Ascending aorta (tissue), 2 donors: ENCODE measurements at places on chromosomes 1 and 21.
A peak's percentile ranks its signal among the peaks of the same experiment; 100 is the strongest.

- no peak overlapping the region for H3K4me3 ChIP-seq
- H3K36me3 ChIP-seq = no peaks in the 10 kb centered on the region
- H3K27me3 ChIP-seq = no peaks in the 10 kb centered on the region
These were observed 7.4 kb upstream of the IRF2BP2 start for GRCh38 chr1:234617131-234617985.

- DNase-seq = no peak
- no peaks in the 10 kb centered on the region for H3K4me1 ChIP-seq
- no peak overlapping the region for H3K27ac ChIP-seq
- no peak overlapping the region for H3K4me3 ChIP-seq
These were observed 9.2 kb upstream of the TRNP1 start for GRCh38 chr1:26984291-26984690.

DNA sequence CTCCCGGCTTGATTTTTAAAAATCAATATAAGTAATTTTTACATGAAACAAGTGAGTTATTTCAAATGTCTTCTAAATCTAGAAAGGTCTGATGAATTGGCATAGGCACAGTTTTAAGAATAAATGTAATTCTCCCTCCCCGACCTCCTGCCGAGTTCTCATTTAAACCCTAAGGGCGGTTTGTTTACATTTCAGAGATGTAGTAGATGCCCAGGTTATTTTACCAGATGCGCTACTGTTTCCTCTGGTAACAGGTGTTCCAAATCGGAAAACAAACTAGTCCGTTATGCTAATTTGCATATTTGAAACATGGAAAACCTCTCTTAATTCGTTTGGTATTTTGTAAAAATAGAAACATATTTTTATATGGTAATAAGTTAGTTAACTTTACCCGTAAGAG, 53.8 kb upstream of the CFAP126 start:
- H3K36me3 ChIP-seq = no peaks in the 10 kb centered on the region
- H3K27ac ChIP-seq = no peak overlapping the region
- no peaks in the 10 kb centered on the region for H3K27me3 ChIP-seq
- H3K4me1 ChIP-seq = no peaks in the 10 kb centered on the region

GRCh38 chr1:23422941-23423340, 1.6 kb downstream of the TCEA3 start:
- H3K36me3 ChIP-seq = no peaks in the 10 kb centered on the region
- DNase-seq = no peak
- peak overlapping the region; percentile 91 for H3K4me3 ChIP-seq
- H3K27ac ChIP-seq = peak overlapping the region; percentile 86

GRCh38 chr1:151211972-151212705, 13.8 kb downstream of the PIP5K1A start:
- no peak overlapping the region for H3K4me3 ChIP-seq
- peaks cover 28% of the 10 kb centered on the region for H3K36me3 ChIP-seq
- H3K27me3 ChIP-seq = no peaks in the 10 kb centered on the region
- H3K27ac ChIP-seq = no peak overlapping the region
- peaks cover 12% of the 10 kb centered on the region for H3K4me1 ChIP-seq
- DNase-seq = no peak

- no peaks in the 10 kb centered on the region for H3K27me3 ChIP-seq
- DNase-seq = no peak
- no peak overlapping the region for H3K27ac ChIP-seq
- no peak overlapping the region for H3K4me3 ChIP-seq
- H3K4me1 ChIP-seq = no peaks in the 10 kb centered on the region
These were observed 564.2 kb upstream of the ZRANB2 start for GRCh38 chr1:71645015-71645414.

DNA sequence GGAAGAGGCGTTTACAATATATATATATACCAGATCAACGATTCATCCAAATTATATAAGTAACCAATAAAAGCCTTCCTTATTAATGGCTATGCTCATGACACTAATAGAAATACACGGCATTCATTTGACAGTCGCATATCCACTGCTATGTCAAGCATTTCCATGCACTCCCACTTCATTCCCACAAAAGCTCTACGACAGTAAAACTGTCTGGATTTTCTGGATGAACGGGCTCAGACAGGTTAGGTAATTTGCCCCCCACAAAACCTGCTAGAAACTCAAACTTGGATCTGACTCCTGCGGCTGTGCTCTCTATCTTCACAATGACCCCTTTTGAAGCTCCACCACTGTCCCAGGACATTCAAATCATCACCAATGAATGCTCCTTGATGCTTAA, 11.4 kb downstream of the DNAJC11 start:
- no peak overlapping the region for H3K4me3 ChIP-seq
- DNase-seq = no peak
- no peaks in the 10 kb centered on the region for H3K4me1 ChIP-seq
- H3K27me3 ChIP-seq = no peaks in the 10 kb centered on the region
- H3K27ac ChIP-seq = no peak overlapping the region

GRCh38 chr1:92739669-92740524, 45.0 kb downstream of the EVI5 start:
- no peak for DNase-seq
- peaks cover 4% of the 10 kb centered on the region for H3K36me3 ChIP-seq
- H3K4me1 ChIP-seq = no peaks in the 10 kb centered on the region

DNA sequence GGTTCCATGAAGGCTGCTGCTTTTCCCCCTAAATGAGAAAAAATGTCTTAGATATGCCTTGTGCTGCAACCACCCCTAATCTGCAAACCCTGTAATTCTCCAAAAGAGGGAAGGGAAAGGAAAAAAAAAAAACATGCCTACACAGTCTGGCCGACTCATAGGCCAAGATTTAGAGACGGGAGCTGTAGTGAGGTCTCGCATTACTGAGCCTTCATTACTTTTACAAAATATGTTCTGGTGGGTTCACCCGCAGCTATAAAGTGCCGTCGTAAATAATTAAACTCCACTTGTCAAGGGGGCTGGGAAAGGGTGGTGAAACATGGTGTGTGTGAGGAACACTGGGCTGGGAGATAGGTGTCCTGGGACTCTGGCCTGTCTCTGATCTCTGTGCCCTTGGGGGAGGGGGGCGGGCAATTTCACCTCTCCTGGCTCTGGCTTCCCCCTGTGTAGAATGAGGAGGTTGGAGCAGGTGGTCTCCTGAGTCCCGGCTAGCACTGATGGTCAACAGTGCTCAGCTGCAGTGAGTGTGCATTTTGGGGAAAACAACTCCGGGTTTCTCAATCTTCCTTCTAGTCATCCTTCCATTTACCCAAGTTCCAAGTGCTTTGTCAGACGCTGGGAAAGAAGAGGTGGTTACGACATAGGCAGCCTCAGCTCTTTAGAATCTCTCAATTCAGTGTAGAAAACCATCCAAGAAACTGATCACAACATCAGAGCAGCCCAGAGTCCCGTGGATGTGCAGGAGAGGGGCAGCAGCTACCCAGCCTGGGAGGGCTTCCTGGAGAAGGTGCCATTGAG, 82.3 kb downstream of the ACTL8 start:
- H3K27me3 ChIP-seq = no peaks in the 10 kb centered on the region
- no peak for DNase-seq
- H3K27ac ChIP-seq = no peak overlapping the region
- H3K4me1 ChIP-seq = no peaks in the 10 kb centered on the region

DNA sequence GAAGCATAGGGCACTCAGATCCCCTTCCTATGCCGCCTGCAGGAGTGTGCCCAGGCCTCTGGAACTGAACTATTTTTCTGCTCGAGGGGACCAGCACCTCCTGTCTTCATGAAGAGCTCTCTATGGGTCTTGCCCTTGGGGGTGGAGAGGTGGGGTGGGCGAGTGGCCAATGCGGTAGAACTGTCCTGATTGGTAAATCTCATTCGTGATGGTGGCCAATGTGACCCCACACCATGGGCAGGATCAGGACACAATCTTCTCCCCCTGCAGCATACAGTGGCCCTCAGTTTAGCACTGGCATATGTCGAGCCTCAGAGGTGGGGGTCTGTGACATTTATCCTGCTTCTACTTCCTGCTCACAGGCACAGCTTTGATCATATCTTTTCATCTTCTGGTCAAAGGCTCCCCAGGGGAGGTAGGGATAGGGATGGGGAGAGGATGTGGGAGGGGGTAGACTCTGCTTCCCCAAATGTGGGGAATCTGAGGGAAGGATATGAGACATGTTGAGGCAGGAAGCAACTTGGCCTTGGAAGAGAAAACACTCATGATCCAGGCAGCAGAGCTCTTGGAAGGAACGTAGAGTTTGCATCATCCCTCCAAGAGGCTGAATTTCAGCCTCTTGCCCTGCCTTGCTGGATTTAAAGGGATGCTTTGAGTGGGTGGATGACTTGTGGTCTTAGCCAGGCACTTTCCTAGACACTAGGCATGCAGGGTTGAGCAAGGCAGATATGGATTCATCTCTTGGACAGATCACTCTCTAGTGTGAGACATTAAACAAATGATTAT, 81.8 kb downstream of the LAMC2 start:
- H3K27ac ChIP-seq = no peak overlapping the region
- DNase-seq = peak; percentile 69
- H3K36me3 ChIP-seq = no peaks in the 10 kb centered on the region

DNA sequence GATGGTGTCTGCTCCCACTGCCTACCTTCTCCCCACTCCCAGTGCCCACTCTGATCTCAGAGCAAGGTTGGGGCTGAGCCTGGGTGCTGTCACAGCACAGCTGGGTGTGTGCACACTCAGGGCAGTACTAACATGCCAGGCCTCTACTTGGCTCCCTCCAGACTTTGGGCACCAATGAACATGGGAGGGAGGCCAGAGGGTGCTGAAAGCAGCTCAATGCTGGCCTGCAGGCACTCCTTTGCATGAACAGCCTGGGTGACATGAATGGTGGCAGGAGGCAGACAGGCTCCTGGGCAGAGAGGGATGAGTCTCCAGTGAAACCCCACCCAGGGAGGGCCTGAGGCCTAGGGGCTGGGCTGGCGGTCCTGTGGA, 25.8 kb upstream of the DENND1B start:
- H3K27me3 ChIP-seq = no peaks in the 10 kb centered on the region
- no peak for DNase-seq
- H3K36me3 ChIP-seq = no peaks in the 10 kb centered on the region
- no peak overlapping the region for H3K4me3 ChIP-seq
- H3K27ac ChIP-seq = no peak overlapping the region

DNA sequence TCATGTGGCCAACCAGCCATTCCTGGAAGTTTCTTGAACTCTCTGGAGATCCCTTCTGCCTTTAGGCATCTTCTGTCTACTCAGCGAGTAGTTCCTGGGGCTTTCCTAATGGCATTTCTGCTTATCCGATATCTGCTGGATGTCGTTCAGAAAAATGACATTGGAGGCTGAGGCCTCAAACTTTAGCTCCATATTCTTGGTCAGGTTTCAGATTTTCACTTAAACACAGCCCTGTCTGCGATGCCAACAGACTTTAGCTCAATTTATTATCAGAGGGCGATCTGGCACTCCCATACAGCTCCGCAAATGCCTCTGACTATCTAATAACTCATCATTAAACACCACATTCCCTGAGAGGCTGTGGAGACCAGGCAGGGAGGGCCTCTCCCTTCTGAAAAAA, 46.3 kb upstream of the ETS2 start:
- peaks cover 67% of the 10 kb centered on the region for H3K4me1 ChIP-seq
- no peaks in the 10 kb centered on the region for H3K27me3 ChIP-seq
- no peak for DNase-seq
- H3K36me3 ChIP-seq = no peaks in the 10 kb centered on the region
- H3K27ac ChIP-seq = peak overlapping the region; percentile 77

GRCh38 chr1:216390956-216391355, 32.3 kb downstream of the USH2A start:
- DNase-seq = no peak
- H3K27me3 ChIP-seq = no peaks in the 10 kb centered on the region
- no peak overlapping the region for H3K27ac ChIP-seq
- H3K4me1 ChIP-seq = no peaks in the 10 kb centered on the region
- no peak overlapping the region for H3K4me3 ChIP-seq
- no peaks in the 10 kb centered on the region for H3K36me3 ChIP-seq

- H3K4me1 ChIP-seq = peaks cover 30% of the 10 kb centered on the region
- H3K27ac ChIP-seq = peak overlapping the region; percentile 70
- H3K4me3 ChIP-seq = no peak overlapping the region
- no peaks in the 10 kb centered on the region for H3K27me3 ChIP-seq
These were observed 157.3 kb upstream of the RUNX1 start for GRCh38 chr21:35206141-35207125.

DNA sequence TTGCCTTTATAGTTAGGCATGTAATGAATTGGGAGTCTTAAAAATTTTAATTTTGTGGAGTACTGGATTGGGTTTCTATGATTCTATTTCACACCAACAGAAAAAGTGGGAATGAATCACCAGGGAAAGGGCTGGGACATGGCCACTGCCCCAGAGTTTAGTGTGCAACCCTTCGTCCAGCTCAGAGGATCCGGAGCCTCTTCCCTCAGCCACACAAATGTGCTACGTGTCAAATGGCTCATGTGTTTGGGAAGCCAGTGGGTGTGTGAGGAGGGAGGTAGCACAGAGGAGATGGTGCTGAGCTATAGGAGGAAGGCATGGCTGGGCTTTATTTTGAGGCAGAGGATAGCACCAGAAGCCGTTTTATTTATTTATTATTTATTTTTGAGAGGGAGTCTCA, 247.3 kb downstream of the SIPA1L2 start:
- no peak overlapping the region for H3K27ac ChIP-seq
- H3K36me3 ChIP-seq = no peaks in the 10 kb centered on the region
- H3K4me3 ChIP-seq = no peak overlapping the region
